ENCODE measurements at places on chromosomes 2 and 18. TPM values are rescaled to one million over a fixed set of nuclear protein-coding genes. Genes with fewer than 3 reads are reported as not detected.

HOXD9 gene
- total RNA-seq = not detected

RGPD3 gene
- total RNA-seq = 0.34 TPM

SCN2A gene
- total RNA-seq = 0.64 TPM

CCDC178 gene
- 0.34 TPM for total RNA-seq

FBXO41 gene
- total RNA-seq = 2.4 TPM

ZAP70 gene
- total RNA-seq = 0.07 TPM

HNRNPA3 gene
- 54.8 TPM for total RNA-seq

PRSS56 gene
- total RNA-seq = not detected

OR6B2 gene
- not detected for total RNA-seq

MAP3K19 gene
- not detected for total RNA-seq

RBM43 gene
- 2.6 TPM for total RNA-seq

ZNF236 gene
- 12.8 TPM for total RNA-seq

PARD6G gene
- 34.5 TPM for total RNA-seq

EDAR gene
- total RNA-seq = 0.14 TPM

TNFAIP6 gene
- total RNA-seq = not detected

MC2R gene
- total RNA-seq = not detected

MLPH gene
- total RNA-seq = 1.4 TPM

CD8B2 gene
- not detected for total RNA-seq
